ENCODE measurements at places on chromosomes 1 and 21.

- no peak for DNase-seq
These were observed 129.6 kb downstream of the DPYD start for GRCh38 chr1:97791251-97791650.

GRCh38 chr1:11768821-11769220, 6.8 kb downstream of the C1orf167 start:
- DNase-seq, result no peak

DNA sequence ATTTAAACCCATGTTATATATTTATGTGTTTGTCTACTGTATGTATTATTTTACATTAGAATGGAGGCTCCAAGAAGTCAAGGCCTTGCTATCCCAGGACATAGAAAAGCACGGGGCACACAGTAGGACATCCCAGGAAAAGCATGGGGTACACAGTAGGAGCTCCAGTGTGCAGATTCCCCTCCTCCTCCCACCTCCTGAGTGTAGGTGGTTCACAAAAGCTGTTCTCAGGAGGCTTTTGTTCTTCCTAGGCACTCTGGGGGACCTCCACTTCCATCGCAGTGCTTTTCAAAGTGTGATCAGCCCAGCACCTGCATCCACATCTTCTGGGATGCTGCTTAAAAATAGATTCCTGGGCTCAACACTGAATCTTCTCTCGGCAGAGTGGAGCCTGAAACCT, 30.8 kb upstream of the VTCN1 start:
- DNase-seq, result no peak

GRCh38 chr21:45525153-45525909, 16.9 kb downstream of the SLC19A1 start:
- no peak for DNase-seq

DNA sequence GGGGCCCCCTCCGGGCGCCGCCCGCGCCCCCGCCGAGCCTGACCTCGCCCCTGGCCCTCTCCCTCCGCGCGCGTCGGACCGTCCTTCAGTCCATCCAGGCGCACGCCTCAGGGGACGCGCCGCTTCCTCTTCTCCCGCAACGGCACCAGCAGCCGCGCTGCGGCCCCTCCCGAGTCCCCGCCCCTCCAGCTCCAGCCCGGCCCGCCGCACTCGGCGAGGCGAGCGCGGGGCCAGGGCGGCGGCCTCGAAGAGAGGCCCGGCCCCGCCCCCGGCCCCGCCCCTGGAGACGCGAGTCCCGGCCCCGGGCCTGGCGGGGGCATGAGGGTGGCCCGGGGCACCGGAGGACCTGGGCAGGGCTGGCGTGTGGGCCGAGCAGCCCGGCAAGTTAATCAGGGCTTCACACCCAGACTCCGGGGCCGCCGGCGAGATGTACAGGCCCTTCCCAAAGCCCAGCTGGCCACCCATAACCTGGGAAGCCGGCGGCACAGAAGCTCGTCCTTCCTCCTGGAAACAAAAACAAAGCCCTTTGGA, at the start of gene IGSF3:
Gene IGSF3 (minus strand): TSS at position 159 of the 531 bp plus-strand sequence. CDS start 1,407 bp downstream, outside the sequence.
- DNase-seq, result no peak

DNA sequence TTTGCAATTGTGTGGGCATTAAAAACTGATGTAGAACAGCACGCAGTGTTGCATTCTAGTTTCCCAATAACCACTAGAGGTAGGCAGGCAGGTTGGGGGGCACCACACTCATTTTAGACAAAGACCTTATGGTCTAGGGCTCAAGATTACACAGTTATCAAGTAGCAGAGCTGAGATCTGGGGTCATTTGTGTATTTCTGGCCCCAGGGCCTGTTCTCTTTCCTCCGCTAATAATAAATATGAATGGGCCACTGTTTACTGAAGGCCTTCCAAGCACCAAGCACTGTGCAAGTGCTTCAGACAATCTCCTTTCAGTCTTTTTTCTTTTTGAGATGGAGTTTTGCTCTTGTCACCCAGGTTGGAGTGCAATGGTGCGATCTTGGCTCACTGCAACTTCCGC, 23.9 kb downstream of the LDLRAD2 start:
- DNase-seq, result no peak

GRCh38 chr1:175757381-175758015, 14.1 kb upstream of the TNR start:
- no peak for DNase-seq

DNA sequence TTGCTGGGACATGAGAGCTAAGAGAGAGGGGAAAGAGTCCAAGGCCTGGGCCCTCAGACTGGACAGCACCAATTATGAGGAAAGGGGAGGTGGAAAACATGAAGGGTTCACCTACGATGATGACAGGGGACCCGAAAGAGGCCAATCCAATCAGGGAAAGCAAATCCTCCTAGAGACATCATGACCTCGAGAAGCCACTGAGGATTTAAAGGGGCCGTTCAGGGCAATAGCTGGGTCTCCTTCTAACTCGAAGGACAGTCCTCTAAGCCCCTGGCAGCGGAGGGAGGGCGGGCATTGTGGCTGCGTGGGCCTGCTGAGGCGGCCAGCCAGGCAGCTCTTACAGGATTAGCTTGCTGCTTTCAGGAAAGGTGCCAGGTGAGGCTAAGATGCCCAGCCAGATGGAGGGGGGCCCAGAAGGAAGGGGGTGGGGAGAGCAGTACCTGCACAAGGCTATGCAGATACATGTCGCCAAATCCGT, 7.4 kb downstream of the MEF2D start:
- DNase-seq, result no peak

GRCh38 chr1:40251456-40251855, 3.7 kb downstream of the TMCO2 start:
- no peak for DNase-seq

- DNase-seq, result no peak
These were observed 50.9 kb upstream of the CDC42BPA start for GRCh38 chr1:227369102-227369760.

DNA sequence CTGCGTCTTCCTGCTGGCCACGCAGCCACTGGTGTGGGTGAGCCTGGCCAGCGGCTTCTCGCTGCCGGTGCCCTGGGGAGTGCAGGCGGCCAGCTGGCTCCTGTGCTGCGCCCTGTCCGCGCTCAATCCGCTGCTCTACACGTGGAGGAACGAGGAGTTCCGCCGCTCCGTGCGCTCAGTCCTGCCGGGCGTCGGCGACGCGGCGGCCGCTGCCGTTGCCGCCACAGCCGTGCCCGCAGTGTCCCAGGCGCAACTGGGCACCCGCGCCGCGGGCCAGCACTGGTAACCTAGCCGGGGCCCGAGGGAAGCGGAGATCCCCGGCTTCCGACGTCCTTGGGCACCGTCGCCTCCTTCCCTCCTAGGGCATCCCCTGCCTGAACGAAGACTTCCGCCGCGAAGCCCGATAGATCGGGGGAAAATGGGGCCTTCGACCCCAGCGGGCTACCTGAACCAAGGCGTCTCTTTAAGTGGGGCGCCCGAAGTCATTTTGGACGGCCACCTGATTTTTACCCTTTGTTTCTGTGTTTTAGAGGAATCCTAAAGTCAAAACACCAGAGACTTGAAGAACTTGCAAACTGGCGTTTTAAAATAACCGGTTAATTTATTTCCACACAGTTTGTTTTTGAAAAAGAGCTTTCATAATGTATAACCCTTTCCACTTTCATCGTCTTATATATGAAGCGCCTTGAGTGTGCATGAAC, 2.0 kb downstream of the GPR88 start:
- DNase-seq, result no peak

GRCh38 chr1:201790261-201790660, 38.7 kb upstream of the IPO9 start:
- DNase-seq, result no peak

- DNase-seq, result no peak
These were observed 25.7 kb upstream of the KCNK1 start for GRCh38 chr1:233587958-233588799.

- no peak for DNase-seq
These were observed 41.3 kb downstream of the TBX19 start for GRCh38 chr1:168321945-168322344.

GRCh38 chr1:217968085-217968484, 317.0 kb upstream of the RRP15 start:
- DNase-seq, result no peak

GRCh38 chr1:21341517-21342078, 51.3 kb upstream of the ECE1 start:
- no peak for DNase-seq

GRCh38 chr1:209876078-209876800, 48.5 kb downstream of the UTP25 start:
- DNase-seq, result no peak

GRCh38 chr1:197706601-197707000, 68.7 kb downstream of the DENND1B start:
- no peak for DNase-seq

GRCh38 chr1:229657993-229658755, 32.1 kb downstream of the URB2 start:
- no peak for DNase-seq

DNA sequence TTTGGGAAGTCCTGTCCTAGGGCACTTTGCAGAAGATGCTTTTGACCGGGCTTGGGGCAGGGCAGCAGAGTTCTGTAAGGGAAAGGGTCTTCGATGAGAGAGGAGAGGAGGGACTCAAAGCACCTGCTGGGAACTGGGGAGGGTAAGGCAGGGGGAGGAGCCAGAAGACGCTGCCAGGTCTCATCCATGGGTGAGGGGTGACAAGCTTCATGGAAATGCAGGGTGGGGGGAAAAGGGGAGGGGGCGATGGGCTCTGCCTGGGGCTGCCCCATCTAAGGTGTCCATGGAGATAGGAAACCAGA, 20.9 kb upstream of the C2CD2 start:
- DNase-seq, result no peak

- DNase-seq, result no peak
These were observed 44.5 kb downstream of the ACTL8 start for GRCh38 chr1:17799642-17800041.

GRCh38 chr1:17405898-17406759, 33.3 kb downstream of the RCC2 start:
- no peak for DNase-seq

- no peak for DNase-seq
These were observed 9.6 kb downstream of the RBM15 start for GRCh38 chr1:110348771-110349170.

DNA sequence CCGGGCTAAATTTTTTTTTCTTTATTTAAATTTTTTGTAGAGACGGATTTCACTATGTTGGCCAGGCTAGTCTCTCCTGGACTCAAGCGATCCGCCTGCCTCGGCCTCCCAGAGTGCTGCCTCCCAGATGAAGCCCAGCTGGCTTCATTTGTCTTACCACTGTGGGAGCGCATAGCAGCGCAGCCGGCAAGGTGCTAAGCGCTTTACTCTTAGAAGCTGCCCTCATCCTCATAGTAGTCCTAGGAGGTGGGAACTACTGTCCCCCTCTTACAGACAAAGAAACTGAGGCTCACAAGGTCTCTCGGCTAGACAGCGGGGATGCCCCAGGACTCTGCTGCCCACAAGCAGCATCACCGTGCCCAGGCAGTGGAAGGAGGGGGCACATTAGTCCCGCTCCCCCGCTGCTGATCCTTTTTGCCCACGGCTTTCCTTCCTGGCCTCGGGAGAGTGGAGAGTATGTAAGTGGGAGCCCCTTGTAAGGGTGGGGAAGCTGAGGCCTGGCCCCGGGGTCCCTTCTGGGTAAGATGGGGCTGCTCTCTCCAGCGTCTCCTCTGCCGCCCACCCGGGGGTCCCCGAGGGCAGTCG, 726 bp downstream of the TMEM54 start:
- no peak for DNase-seq

- no peak for DNase-seq
These were observed 1.7 kb upstream of the GRIK3 start for GRCh38 chr1:37035796-37036666.

- no peak for DNase-seq
These were observed 41.7 kb downstream of the TMEM53 start for GRCh38 chr1:44632598-44632997.

DNA sequence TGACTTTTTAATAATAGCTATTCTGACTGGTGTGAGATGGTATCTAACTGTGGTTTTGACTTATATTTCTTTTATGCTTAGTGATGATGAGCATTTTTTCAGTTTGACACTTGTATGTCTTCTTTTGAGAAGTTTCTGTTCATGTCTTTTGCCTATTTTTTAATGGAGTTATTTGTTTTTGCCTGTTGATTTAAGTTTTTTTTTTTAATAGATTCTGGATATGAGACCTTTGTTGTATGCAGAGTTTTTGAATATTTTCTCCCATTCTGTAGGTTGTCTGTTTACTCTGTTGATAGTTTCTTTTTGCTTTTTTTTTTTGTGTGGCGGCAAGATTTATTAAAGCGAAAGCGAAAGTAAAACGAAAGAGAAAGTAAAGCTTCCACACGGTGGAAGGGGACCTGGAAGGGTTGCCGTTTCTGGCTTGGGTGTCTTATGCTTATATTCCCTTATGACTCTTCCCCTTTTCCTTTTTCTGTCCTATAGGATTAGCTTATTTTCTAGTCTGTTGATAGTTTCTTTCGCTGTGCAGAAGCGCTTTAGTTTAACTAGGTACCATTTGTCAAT, 67.6 kb downstream of the TBX19 start:
- DNase-seq, result no peak

GRCh38 chr1:185585770-185586169, 148.4 kb upstream of the HMCN1 start:
- DNase-seq, result no peak

DNA sequence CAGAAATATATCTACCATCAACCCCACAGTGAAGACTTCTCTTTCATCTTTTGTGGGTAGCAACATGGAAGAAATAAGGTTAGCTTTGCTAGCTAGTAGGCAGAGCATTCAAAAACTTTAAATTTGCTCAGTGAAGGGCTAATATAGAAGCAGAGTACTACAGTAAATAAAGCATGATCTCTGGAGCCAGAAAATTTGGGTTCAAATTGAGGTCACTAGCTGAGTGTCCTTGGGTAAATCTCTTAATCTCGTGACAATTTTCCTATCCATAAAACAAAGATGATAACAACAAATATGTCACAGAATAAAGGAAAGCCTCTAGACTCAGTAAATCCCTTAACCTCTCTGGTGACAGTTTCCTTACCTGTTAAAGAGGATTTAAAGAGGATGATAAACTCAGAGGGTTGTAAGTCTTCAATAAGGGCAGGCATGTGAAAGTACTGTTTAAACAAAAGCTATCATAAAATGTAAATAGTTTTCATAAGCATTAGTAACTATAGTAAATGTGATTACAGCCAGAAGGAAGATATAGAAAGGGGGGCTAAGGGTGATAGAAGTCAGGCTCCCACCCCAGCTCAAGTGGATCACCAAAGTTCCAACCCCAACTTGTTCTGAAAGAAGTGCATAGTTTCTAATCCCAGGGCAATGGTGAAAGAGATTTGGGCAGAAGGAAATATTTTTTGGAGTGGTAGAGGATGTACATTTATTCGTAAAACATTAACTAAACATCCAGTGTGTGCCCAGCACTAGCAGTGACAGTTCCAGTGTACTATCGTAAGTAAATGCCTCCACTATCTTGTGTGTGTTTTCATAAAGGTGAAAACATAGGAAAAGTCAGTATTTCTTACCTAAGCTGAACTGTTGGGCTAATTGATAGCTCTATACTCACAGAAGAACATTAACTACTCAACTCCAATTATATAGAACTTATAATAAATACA, 24.8 kb downstream of the TM2D1 start:
- DNase-seq, result no peak
